ENCODE measurements at places on chromosomes 5 and 9.

- DNase-seq = no peak
Observed at GRCh38 chr5:121525706-121526105, 326.0 kb upstream of the FTMT start.

DNA sequence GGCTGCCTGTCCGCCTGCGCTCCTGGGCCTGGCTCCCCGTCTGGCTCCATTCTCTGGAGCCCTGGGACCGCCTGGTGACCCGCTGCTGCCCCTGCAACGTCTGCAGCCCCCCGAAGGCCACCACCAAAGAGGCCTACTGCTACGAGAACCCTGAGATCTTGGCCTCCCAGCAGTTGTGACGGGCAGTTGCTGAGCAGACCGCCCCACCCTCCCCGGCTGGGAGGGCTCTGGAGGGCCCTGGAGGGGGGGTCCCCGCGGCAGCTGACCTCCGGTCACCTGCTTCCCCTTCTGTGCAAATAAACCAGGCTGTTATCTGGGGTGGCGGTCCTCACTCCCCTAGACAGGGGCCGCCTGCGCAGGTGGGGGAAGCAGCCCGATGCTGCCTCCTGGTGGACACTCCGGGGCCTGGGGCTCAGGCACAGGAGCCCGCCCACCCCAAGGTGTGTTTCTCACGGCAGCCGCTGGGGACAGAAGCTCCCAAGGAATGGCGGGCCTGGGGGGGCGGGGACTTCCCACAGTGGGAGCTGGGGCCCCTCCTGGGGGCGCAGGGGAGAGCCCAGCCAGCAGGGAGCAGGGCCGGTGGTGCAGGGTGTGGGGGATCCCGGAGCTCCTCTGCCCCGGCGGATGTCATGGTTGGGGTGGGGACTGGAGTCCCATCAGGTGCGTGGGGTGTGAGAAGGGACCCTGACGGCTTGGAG, 4.7 kb upstream of the TUBB4B start:
- DNase-seq = peak; percentile 97

GRCh38 chr9:87431837-87432236, 65.8 kb upstream of the DAPK1 start:
- no peak for DNase-seq

DNA sequence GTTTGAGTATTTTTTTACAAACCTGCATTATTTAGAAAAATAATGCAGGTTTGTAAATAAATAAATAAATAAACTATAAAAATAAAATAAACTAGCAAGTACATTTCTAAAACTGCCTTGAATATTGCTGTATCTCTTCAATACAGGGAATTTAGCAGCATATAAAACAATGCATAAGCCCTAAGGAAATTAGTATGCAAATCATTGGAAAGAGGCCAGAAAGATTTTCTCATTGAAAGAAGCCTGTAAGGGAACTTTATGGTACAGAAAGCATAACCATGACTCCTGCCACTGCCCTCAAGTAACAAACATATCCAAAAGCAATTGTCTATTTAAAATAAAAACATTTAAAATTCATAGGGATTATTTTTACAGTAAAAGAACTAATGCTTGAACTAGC, 387.3 kb downstream of the HINT1 start:
- DNase-seq = no peak

DNA sequence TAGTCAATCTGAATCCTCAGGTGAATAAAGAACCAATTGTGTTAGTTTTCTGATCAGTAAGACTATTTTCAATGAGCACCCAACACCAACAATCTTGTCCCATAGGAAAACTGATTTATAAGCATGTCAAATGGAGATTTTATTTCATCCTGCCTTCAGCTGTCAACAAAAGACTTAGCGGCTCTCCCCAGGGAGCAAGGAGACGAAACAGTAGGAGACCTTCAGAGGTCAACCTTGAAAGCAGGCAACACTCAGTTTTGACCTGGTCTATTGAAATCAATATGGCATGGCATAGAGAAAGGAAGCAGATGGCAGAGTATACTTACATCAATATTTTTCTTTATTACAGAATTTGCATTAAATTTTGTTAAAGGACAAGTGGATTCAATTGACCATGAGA, 34.1 kb downstream of the ZNF622 start:
- DNase-seq = no peak

DNA sequence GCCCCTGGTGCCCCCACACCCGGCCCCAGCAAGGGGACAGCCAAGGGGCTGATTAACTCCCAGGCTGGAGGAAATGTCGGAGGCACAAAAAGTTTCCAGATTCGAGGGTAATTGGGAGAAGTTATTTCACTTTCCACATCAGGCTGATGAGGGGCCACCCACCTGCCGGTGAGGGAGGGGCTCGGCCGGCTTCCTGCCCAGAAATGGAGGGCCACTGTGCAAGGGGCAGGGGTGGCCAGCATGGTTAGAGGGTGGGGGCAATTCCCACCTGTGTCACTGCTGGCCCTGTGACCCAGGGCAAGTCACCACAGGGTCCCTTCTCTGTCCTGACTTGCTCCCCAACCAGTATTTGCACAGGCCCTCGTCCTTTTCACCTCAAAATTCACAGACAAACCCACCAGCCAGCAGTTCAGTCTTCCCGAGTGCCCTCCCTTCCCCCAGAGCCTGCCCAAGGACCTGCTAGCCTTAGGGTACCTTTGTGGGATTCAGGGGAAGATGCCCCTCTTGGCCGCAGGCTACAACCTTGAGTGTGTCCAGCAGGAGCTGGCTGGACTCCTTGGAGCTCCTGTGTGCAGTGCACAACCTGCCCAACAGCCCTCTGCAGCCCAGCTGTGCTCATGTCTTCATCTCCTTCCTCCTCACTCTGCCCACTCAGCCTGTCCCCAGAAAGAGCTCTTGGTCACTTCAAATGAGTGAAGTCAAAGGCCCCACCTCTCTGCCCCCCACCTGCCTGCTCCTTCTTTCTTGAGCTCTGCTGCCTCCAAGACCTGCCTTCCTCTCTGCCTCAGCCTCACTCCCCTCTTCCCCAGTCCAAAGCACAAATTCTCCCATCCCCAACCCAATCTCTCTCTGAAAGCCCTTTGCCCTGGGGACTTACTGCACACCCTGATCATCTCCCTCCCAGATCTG, 130.5 kb downstream of the BARX1 start:
- DNase-seq = no peak

GRCh38 chr5:162268694-162269481, 201.3 kb downstream of the GABRG2 start:
- no peak for DNase-seq

- no peak for DNase-seq
Observed at GRCh38 chr9:95060234-95060633, 257.3 kb downstream of the FANCC start.

DNA sequence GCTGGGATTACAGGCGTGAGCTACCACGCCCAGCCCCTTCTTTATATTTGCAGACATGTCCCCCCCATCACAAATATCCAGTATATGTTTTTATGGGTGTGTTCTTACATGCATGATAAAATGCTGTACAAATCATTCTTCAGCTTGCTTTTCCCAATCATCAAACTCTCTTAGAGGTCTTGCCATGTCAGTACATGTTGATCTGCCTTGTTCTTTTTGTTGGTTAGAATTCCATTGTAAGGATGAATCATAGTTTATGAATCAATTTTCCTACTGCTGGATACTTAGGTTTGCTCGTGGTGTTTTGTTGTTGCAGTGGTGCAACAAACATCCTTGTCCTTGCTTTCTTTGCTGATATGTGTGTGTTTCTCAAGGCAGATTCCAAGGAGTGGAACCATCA, 79.9 kb upstream of the NEURL1B start:
- no peak for DNase-seq

- no peak for DNase-seq
Observed at GRCh38 chr9:132595319-132595718, 12.9 kb downstream of the BARHL1 start.

GRCh38 chr5:142324136-142324870, 518 bp downstream of the SPRY4 start:
- DNase-seq = peak; percentile 45

GRCh38 chr5:167797933-167798332, 493.5 kb upstream of the WWC1 start:
- DNase-seq = no peak

GRCh38 chr9:138045541-138046490, 168.2 kb downstream of the CACNA1B start:
- no peak for DNase-seq

- no peak for DNase-seq
Observed at GRCh38 chr9:88053856-88054501, 79.6 kb upstream of the CDK20 start.
